NCI-H510A treated with DMSO at 0.1 percent for 48 hours (cell line): ENCODE measurements at places on chromosomes 5 and 9.

DNA sequence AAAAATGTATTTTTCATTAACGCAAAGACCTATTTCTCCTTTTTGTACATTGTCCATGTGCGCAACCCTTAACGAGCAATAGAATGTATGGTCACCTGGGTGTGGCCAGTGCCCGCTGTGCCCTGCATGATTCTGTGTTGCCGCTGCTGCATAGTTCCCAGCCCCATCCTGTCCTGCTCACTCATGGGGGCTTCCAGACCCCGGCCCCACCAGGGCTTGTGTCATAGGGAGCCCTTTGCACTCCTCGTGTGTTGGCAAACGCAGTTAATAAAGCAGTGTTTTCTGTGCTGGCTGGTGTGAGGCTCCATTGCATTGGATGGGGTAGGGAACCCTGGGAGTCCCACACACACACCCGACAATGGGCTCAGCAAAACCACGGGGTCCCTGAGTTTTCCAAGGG is 49.7 kb downstream of the SAR1B start:
- DNase-seq = no peak

- no peak for DNase-seq
These were observed 432.9 kb upstream of the BRINP1 start for GRCh38 chr9:119802133-119802532.

- DNase-seq = no peak
These were observed 90.0 kb upstream of the POU5F2 start for GRCh38 chr5:93831449-93831848.

DNA sequence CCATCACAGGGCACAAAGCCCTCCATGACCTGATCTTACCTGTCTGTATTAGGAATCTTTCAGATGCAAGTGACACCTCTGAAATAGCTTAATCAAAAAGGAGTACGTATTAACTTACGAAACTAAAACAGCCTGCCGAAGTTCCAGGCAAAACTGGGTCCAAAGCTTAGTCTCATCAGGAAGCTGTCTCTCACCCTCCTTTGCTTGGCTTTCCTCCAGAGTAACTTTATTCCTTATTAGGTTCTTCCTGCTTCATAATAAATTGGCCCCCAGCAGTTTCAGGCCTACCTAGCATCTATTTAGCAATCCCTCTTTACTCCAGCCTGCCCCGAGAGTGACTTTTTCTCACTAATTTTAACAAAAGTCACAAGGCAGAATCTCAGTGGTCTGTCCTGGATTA is 58.4 kb upstream of the STK32A start:
- no peak for DNase-seq

DNA sequence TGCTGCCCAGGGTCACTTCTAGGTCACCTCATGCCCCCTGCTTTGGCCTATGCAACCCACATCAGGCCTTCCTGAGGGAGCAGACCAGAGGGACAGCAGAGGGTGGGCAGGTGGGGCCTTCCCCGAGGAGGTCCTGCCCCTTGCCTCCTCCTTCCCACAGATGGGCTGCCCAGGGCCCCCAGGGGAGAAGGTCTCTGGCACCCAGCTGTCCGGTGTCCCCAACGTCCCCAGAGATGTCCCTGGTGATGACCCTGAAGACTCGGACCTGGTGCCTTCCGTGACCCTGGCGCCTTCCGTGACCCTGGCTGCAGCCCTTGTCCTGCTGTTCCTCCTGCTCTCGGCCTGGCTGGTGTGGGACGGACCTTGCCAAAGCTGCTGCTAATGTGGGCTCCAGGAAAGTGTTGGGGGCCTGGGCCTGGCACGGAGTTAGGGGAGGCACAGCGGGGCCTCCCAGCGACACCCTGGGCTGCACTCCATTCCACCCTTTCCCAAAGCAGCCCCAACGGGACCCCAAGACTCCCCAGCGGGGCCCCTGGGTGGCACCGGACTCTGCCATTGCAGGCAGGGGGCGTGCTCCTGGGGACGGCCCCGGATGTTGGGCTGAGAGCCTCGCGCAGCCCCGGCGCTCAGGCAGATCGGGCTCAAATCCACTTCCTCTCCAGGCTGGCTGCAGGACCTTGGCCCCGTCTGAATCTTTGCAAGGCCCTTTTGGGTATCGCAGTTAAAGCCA is 6.8 kb upstream of the SLC2A6 start:
- DNase-seq = no peak

GRCh38 chr5:39720136-39720535 is 295.4 kb upstream of the DAB2 start:
- DNase-seq = no peak

DNA sequence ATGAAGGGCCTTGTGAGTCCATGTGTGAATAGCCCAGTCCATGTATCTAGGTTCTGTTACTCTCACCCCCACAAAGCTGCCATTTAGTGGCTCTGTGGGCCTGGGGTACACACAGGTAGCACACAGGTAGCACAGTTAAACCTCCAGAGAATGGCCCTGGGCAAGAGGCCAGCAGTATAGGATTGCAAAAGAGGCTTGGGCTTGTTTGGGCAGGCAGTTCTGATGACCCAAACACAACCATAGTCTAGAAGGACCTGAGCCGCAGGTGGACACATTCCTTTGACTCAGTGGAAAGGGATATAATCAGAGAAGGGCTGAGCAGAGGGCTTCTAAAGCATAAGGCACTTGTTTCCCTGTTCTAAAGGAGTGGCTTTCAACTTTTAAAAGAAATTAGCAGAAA is 326.8 kb upstream of the SGCD start:
- no peak for DNase-seq

DNA sequence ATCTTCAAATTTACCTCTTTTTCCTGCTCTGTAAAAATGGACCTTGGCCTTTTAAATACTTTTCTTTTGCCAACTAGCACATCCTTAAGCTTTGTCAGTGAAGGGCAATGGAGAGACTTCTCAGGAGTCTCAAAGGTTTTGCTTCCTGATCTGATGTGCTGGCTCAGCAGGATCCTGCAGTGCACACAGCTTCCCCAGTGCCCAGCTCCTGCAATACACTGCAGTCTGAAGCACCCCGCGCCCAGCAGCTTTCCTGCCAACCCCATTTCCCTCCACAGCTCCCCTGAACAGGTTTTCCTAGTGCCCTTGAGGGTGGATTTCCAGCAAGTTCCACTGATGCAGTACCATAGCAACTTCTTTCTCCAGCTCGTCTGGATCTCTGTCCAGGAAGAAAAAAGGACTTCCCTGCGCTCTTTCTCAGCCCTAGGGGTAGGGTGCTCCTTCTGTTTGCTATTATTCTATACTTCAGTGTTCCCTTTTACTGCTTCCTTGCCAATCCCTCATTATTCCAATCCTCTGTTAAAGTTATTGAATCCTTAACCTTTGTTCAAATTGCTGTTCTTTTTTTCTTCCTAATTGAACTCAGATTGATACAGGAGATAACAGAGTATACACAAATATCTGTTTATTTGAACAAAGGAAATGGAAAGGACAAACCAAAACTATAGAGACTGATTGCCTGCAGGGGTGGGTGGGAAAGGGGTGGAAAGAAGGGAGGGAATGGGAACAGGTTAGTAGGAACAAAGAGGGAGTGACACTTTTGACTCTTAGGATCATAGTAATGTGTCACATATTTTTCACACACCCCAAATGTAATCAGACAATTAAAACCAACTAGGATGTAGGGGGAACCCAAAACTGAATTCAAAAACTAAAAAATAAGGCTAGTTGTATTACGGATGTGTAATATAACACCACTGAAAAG is 8.5 kb downstream of the SNAPC3 start:
- DNase-seq = no peak

- DNase-seq = no peak
These were observed 46.8 kb upstream of the GRAMD2B start for GRCh38 chr5:126376443-126376842.

DNA sequence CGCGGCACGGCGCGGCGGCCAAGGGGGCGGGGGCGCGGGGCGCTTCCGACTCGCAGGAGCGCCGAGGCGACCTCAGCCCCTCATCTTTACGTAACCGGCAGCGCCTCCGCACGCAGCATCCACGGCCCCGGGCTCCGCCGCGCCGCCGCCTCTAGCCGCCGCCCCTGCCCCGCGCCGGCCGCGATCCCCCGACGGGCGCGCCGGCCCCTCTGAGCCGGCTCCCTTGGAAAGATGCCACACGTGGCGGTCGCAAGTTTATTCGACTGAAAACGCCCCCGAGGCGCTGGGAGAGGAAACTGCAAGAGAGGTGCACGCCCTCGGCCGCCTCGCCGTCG is 1.0 kb downstream of the KLF9 start:
- no peak for DNase-seq

- DNase-seq = no peak
These were observed 31.3 kb downstream of the ADAMTS2 start for GRCh38 chr5:179313849-179314521.

DNA sequence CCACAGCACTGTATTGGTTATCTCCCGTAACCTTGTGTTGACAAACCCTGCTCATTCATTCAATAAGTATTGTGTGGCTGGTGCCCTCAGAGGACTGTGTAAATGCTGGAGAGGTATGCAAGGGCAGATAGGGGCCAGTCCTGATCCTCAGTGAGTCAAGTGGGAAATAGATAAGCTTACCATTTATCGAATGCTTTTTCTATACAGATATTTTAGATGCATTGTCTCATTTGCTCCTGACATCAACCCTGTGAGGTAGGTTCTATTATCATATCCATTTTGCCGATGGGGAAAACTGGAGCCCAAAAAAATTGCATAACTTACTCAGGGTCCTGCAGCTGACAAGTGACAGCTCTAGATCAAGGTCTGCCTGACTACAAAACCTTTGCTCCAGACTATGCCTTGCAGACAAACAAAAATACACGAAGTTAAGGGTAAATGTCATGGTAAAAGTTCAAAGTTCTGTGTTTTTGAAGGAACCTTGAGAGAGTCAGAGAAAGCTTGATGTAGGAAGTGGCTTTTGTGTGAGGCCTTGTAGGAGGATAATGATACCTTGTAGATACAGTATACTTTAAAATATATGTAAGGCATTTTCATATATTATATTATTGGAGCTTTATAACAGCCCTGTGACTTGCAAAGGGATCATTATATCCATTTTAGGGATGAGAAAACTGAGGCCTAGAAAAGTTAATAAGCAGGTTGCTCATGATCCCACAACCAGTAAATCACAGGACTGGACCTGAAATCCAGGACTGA is 22.7 kb downstream of the CYFIP2 start:
- DNase-seq = no peak
